Anterior cingulate cortex (tissue), 58 donors: ENCODE measurements at places on chromosomes 1 and 21.

DNA sequence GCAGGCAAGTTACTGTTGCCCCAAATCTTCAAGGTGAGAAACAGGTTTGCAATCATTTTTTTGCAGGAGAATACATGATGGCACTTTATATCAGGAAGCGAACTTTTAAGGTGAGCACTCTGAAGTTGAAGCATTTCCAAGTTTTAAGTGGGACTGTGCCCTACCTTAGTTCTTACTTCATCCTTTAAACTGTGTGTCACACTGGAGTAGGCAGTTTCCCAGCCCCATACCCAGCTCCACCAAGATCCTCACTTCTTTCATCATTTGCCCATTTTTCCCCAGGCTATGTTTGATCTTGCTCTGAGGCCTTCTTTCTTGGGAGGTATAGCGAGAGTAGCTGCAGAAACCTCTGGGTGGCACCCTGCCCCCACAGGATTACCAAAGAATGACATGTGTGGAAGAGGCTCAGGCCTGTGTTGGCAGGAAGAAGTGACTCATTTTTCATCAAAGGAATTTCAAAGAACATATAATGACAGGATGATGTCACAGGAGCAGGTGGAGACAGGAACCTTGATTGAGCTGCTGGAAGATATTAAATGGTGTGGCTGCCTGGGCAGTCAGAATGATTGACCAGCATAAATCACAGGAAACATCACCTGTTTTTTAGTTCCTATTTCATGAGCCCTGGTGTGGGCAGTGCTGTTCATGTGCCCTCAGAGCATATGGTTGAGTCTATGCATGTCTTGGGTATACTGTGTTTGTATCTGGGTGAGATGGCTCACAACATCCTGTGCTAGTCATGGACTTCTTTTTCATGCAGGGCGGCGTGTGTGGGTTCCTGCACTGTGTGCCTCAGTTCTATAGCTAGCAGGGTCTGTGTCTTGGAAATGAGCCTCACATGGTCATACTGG is 20.8 kb upstream of the MACF1 start:
- no peak for DNase-seq

GRCh38 chr1:168977618-168978017 is 128.9 kb upstream of the ATP1B1 start:
- DNase-seq, result no peak

DNA sequence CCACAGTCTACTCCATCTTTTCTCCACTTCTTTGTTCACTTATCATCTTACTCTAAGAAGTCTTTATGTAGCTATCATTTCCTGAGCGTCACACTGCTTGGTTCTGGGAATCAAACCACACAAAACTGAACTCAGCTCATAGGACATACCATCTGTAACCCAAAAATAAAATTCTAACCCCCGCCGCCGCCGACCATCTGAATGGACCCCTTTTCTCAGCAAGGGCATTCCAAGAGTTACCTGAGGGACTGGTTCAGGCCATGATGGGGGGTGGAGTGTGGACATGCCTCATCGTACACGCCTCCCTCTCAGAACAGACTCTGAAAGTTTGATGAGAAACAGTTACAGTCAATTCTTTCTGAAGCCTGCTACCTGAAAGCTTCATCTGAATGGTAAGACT is 12.6 kb upstream of the CHI3L2 start:
- DNase-seq, result no peak

DNA sequence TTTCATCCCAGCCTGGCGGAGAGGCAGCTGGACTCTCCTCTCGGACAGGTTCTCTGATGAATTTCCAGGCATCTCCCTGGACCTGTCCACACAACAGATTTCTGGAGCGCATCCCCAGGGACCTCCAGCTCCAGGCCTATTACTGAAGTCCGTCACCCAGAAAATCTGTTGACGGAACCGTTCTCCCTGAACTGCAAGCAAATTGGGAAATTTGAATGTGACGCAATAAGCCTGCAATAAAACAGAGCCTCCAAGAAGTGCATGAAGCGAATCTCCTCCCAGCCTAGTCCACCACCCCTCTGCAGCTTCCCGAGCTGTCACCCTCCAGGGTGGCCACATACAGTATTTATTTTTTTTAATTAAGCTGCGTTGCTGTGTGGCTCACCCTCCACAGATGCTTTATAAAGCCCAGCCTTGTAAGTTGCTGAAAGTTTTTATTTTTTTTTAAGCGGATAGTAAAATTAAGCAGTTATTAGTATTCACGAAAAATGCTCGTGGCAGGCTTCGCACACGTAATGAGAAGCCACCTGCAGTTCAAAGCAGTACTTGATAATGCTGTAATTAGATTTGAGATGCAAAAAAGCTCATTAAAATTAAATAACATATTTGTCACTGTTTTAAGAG is 173.3 kb downstream of the CAMTA1 start:
- no peak for DNase-seq

DNA sequence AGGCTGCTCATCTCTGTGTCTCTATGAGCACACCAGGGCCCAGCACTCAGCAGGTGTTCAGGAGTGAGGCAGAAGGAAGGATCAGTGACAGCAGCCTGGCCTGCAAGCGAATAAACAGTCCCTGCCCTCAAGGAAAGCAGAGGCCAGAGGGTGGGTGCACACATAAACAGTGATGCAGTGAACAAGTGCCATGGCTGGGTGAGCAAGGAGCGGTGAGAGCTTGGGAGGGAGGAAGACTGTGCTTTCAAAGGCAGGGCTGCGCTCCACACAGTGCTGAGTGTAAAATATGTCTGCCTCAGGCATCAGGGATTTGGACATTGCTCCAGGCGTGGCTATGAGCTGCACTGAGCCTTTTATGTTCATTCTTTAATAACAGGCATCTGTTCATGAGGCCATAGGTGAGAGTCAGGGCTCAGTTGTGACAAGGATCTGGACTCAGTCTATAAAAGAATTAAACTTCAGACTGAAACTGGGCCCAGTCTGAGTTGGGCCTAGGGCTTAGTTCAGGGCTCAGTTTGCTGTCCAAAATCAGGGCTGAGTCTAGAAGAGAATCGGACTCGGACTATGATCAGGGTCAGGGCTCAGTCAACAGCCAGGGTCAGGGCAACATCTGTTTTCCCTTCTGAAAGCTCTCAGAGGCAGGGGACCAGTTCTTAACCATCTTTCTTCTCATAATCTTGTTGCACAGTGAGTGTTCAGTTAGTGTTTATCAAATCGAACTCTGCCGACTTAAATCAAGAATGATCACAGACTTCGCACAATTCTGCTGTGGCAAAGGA is 213.7 kb downstream of the FOXD2 start:
- DNase-seq, result no peak

DNA sequence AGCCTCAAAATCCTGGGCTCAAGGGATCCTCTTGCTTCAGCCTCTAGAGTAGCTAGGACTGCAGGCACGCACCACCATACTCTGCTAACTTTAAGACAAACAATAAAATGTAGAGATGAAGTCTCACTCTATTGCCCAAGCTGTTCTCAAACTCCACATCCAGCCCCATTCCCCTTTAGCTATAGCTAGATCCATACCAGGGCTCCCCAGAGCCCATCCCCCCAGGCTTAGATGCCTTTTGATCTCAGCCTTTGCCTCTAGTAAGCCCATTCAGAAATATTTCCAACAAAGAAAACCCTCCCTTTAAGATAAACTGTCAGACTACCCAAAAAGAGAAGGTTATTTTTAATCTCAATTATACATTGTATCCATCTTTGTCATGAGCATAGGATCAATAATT is 325.4 kb downstream of the CHRM3 start:
- no peak for DNase-seq

- no peak for DNase-seq
Measured at GRCh38 chr1:237640966-237641365, 249.8 kb downstream of the ZP4 start.

DNA sequence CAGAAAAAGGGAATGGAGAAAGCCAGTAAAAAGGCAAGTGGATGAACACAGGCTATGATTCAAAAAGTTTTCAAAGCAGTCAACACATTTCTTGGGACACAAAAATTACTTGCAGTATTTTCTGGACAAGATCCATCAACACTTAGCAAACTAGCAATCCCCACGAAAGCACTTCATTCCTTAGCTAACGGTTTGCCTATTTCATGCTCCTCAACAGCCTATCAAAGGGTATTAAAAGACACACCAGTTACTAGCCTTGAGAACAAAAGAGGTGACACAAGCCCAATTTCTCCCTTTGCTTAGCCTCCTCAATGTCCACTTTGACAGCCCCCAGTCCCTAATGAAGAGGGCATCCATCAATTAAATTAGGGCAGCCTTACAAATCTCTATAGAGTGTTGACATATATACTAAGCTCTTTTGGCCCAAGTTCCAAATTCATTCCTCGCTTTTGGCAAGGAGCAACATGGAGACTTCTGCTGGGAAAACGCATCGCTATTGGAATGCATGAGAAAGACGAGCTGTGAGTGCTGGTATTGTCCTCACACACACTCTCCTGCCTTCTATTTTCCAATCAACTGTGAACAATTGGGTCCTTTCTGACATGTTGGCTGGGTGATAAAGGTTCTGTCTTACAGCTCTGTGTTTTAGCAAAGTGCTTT is 180.0 kb downstream of the TNR start:
- no peak for DNase-seq

DNA sequence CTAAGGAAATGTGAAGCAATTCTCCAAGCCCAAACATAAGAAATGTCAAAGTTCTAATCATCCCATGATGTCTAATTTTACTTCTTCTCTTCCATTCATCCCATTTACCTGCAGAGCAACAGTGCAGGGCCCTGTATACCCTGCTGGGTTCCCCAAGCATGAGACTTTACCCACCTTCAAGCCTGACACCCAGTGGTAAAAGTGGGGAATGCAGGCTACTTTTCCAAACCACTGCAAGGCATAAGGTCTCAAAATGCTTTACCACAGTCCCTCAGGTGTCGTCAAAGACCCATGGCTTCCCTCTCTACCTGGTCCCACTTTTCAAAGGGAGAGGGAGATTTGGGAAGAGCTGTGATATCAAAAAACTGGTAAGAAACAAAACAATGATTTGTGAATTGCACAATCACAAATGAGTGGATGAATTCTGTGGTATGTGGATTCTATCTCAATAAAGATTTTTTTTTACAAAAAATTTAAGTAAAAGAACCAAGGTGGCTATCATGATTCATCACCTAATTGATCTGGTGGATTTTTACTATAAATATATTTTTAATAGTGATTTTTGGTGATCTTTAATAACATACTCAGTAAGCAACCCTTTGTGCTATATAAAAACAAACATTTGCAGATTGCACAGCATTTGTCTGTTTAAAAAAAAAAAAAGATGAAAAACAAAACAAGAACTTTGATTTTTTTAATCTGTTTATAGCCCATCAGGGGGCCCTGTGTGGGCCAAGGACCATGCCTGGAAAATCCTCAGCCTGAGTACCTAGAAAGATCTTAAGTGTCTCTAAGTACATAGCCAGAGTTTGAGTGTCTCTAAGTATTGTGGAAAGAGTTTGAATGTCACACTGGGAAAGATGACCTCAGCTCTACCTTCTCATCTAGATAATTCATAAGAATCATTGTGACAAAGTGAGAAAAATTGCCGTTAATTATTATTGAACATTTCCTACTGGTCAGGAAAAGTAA is 73.1 kb upstream of the GJB5 start:
- DNase-seq, result peak; percentile 13

GRCh38 chr1:204335533-204335932 is 24.2 kb downstream of the PLEKHA6 start:
- no peak for DNase-seq

DNA sequence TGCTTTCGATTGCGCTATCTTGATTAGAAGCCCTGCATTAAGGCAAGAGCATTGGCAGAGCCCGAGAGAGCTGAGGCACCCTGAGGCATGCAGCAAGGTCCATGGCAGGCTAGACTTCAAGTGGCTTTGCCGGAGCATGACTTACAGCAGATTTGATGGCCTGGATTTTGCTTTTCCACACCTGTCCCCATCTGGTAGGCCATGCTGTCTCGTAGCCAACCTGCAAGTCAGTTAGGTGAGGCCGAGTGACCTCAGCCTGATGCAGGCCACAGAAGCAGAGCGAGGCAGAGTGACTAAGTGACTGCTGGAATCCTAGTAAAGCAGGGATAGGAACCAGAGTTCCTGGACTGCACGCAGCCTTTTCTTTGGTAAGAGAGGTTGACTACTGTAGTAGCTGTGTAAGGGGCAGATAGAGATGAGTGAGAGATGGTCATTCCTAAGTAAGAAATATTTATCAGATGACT is 148.9 kb downstream of the PBX1 start:
- no peak for DNase-seq

- DNase-seq, result no peak
Measured at GRCh38 chr1:156543066-156543465, 29.3 kb downstream of the IQGAP3 start.

- DNase-seq, result no peak
Measured at GRCh38 chr1:10736634-10737586, 59.5 kb downstream of the CASZ1 start.

DNA sequence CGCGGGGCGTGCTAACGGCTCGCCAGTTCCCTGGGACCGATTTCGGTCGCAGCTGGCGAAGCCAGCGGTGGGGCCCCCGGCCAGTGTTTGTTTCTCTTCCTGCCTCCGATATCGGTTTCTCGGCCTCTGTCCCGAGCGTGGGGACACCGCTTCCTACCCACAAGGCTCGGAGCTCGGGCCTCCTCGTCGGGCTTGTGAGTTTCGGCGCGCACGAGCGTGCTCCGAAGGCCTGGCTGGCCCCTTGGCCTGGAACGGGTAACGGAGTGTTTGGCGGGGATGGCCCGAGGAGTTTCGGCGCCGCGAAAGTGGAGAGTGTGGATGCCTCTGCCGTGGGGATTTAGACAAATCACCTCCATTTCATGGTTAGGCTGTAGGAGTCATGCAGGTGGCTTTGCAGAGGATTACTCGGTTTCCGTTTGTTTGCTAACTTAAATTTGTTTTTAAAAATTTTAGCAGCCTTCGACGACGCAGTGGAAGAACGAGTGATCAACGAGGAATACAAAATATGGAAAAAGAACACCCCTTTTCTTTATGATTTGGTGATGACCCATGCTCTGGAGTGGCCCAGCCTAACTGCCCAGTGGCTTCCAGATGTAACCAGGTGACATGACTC is 559 bp downstream of the RBBP4 start:
- peak; percentile 60 for DNase-seq

DNA sequence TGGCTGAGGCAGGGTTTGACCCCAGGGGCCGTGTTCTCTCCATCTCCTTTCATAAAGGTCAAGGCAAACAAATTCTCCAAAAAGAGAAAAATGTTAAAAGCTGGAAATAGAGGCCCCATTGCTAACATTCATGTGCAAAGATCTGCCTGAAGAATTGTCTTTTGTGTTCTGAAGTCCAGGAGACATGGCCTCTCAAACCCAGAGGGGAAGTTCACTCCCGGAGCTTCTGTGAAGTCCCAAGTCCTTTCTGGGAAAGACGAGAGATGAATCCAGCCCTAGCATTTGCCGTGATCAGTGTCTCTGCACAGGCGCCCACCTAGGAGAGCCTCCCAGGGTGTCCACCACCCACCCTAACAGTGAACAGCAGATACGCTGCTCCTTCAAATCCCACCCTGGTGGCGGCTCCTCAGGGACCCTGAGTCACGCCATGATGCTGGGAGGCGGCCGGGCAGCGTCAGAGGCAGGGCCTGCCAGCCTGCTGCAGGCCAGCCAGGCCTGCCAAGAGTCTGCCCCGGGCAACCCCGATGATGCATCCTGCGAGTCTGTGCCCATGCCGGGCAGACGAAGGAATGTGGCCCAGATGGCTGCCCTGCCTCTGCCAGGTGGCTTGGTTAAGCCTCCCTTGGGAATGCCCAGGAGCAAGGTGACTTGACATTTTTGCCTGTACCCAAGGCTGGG is 5.2 kb upstream of the C2CD2 start:
- peak; percentile 38 for DNase-seq

- DNase-seq, result no peak
Measured at GRCh38 chr1:17572264-17572985, 32.9 kb downstream of the ARHGEF10L start.
